ENCODE measurements at places on chromosomes 6 and 20. TPM values are rescaled to one million over a fixed set of nuclear protein-coding genes. Genes with fewer than 3 reads are reported as not detected.

DNA sequence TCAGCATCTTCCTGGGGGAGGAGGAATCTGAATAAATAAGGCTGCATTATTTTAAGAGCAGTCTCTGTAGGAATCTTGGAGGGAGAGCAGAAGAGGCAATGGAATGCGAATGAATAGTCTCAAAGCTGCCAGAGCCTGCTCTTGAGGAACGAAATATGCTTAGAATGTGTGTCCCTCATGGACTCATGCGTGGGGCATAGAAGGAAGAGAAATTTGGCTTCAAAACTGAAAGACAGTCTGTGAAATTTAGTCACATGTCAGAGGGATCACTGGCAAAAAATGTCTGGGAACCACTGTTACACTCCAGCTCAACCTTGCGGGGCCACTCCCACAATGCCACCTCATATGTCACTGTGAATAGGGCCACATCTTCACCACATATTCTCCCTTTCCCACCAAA lies 95.5 kb downstream of the GJA10 start:
- no peak for DNase-seq

DNA sequence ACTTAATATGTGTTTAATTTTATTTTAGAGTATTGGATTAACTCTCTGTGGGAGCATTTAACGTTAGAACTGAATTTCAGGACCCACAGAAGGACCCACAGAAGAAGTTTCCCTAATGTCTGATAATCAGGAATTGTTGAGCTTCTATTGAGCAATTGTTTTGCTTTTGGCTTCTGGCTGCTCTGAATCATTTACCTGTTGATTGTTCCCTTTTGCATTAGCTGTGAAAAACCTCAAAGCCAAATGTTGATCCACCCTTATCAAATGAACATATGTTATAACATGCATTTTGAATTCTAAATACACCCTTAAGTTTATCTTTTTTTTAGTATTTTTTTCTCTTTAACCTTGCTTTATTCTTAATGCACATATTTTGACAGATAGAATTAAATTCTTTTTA lies 393.5 kb downstream of the LAMA2 start:
- DNase-seq = no peak

DNA sequence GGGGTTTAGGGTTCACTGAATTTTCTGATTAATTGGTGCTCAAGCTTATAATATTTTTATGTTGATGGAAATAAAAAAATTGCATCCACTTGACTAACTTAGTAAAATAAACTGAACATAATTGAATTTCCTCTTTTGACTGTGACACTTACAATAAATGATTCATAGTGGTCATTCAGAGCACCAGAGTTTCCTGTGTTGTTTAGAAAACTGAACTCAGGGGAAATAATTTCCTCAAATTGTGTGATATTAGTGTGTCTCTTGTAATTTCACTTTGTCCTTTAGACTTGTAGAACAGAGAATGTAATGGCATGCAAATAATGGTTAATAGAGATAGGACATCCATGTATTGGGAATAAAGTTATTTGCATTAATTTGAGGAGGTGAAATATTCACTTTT lies 319.7 kb upstream of the MAN1A1 start:
- DNase-seq = no peak

- no peak for DNase-seq
Measured at GRCh38 chr20:58192567-58192966, 35.9 kb downstream of the ANKRD60 start.

GRCh38 chr6:145031962-145032361 lies 703.4 kb downstream of the EPM2A start:
- DNase-seq = no peak

DNA sequence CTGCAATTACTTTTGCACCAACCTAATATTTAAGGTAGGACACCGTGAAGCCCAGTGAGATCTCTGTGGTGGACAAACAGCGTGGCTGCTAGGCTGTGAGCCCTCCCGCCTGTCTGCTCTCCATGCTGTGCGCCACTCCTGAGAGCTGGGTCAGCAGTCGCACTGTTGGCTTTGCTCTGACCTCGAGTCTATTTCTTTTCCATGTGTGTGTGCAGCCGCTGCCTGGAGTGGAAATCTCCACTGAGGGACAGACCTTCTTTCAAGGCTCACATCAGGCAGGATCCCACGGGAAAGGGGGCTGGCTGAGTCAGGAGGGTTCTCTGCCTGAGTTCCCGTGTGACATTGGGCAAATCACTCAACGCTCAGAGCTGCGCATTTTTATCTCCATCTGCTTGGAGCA lies 27.1 kb downstream of the RIPOR3 start:
- no peak for DNase-seq

KCNB1 gene
- not detected for total RNA-seq

PRR18 gene
- 0.55 TPM for total RNA-seq

LST1 gene
- 0.42 TPM for total RNA-seq

BPIFB2 gene
- total RNA-seq = not detected
